ENCODE measurements at places on chromosomes 3 and 15.

DNA sequence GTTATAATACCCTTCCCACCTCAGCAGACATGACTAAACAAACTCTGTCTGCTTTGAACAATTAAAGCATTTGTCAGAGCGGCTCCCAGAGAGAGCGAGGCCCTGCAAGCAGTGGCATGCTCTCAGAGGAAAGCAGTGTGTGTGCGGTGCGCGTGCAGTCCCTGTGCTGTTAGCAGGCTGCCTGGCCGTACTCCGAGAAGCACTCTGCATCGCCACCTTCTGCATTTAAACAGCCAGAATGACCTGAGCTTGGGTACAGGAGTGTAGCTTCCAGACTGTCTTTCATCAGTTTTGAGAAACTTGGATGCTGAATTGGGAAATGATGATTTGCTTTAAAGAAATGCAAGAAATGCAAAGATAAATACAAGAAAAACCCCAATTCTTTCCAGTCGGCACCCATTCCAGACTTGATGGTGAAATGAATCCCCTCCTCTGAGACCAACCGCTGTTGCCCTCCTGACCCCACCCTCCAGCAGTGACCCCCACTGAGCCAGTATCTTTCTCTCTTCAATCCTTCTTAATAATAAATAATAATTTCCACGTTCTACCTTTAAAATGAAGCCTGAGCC, 113.5 kb downstream of the VGLL4 start:
- DNase-seq = no peak

DNA sequence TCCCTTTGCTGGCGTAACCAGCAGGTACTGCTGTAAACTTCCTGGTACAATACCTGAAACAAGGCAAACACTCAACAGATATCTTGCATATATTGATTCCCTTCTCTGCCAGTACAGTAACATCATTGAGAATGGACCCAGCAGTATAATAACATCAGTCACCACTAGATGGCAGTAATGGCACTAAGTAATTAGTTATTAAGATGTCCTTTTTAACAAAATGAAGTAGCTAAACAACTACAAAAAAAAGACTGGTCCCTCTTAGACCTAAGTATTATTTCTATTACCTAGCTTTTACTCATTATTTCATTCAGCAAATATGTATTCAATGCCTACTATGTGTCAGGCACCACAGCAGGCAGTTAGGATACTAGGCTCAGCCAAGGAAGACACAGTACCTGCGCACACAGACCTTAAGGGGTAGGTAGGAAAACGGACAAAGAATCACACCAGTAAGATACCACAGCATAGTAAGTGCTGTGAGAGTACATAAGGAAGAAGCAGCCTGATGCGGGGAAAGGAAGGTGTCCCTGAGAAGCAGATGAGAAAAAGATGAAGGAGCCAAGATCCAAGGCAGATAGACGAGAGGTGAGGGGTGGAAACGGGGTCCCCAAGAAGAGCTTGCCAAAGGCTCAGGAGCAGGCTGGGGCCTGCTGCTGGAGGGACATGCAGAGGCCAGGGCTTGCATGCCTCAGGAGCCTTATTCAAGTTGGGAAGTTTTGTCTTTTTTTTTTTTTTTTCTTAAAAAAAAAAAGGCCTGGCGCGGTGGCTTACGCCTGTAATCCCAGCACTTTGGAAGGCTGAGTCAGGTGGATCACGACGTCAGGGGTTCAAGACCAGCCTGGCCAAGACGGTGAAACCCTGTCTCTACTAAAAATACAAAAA, 102.7 kb upstream of the CHD2 start:
- peak; percentile 84 for DNase-seq

DNA sequence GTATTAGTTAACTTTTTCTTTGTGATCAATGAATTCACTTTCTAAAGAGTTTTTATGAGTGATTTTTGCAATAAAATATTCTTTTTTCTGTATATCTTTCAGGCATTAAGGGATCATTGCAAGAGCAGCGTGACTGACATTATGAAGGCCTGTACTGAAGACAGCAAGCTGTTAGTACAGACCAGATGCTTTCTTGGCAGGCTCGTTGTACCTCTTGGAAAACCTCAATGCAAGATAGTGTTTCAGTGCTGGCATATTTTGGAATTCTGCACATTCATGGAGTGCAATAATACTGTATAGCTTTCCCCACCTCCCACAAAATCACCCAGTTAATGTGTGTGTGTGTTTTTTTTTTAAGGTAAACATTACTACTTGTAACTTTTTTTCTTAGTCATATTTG, 24.4 kb downstream of the SELENOT start:
- DNase-seq = no peak

DNA sequence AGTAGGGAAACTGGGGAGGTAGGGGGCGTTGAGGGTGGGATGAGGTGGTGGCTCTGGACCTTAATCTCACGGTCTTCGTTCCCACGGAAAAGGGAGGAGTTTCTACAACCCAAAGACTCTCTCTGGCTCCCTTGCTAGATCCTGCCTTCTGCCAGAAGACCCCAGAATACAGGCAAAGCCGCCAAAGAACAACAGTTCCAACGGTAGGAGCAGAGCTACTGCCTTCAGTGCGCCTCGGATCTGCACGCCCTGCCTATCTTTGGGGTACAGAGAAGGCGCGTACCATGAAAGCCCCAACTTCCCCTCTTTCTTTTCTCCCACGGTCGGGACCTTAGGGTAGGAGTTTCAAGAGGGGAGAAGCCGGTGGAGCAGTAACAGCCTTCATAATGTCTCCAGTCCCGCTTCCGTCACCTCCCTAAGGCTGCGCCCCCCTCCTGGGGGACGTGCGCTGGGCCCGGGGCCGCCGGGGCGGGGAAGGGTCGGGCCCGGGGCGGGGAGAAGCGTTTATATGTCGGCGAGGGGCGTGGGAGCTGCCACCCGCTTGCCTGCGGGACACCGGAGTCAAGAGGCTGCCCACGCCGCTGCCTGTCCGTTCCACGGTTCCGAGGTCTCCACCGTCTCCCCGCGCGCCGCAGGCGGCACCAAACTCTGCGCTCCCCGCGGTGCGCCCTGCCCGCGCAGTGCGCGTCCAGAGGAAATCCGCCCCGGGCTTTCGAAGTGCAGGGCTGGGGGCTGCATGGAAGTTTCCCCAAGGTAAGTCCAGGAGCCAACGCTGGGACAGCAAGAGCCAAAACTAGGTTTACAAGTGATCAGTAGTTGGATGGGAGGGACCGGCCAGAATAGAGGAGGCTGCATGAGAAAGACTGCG, at the start of gene COL6A6:
Gene COL6A6 (plus strand): TSS at position 533 of the 868 bp plus-strand sequence. CDS start 43,188 bp downstream, outside the sequence.
- no peak for DNase-seq

GRCh38 chr3:10816019-10816862, at the start of gene SLC6A11:
Gene SLC6A11 (plus strand): TSS chr3:10816228. CDS start chr3:10816266, 38 bp downstream.
- no peak for DNase-seq

DNA sequence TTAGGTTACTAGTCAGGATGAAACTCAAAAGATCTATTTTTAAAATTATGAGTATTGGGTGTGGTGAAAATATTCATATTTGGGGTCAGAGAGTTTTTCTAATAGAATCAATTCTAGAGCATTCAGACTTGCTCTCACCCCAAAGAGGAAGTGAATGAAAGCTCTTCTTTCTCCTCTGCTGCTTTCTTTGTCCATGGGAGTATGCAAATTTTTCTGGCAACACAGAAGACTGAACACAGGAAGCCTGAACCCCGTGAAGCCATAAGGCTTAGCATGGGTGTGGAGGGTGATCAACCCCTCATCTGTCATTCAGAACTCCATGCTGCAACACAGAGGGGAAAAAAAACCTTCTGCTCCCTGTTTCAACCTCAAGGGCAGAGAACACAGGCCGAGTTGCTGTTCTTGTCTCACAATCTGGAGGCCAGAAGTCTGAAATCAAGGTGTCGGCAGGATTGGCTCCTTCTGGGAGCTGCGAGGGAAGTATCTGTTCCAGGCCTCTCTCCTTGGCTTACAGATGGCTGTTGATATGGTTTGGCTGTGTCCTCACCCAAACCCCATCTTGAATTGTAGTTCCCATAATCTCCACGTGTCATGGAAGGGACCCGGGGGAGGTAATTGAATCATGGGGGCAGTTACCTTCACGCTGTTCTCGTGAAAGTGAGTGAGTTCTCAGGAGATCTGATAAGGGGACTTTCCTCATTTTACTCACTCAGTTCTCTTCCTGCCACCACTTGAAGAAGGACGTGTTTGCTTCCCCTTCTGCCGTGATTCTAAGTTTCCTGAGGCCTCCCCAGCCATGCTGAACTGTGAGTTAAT, 33.7 kb upstream of the CD47 start:
- peak; percentile 82 for DNase-seq
